Right forelimb (tissue), 1 donor: ENCODE measurements at places on chromosomes 2 and 18.

DNA sequence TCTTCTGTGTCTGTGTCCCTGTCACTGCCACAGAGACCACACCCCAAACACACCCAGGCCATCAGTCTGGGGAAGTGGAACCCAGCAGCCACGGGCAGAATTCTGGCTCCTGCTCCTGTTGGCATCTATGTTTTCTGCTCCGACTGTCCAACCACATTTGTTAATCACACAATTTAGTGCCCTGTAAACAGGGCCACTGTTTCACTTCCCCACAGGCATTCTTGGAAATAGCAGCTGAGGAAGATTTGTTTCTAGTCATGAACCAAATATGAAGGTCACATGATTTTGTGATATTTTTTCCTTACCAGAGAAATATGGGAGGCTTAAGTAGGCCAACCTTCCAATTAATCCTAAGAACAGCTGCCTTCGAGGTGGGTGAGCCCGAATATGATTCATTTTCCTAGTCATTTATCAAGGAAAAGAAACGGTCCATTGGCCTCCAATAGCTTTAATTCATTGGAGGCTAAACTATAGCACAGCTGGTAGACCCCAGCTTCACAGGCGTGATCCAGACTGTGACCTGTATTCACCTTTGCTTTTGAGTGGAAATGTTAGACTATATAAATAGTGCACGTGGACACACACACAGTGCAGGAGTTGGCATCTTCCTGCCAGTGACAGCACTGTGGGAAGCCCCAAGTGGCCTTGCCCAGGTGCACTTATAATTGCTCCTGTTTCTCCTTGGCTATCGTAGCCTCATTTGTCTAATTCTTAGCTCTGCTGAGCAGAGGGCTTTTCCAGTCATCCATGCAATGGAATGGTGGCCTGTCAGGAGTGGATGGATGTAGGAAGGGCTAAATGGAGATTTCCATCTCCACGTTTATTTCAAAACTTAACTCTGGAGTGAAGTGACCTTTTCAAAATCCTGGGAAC lies 267.9 kb downstream of the LPIN1 start:
- no peak for DNase-seq

DNA sequence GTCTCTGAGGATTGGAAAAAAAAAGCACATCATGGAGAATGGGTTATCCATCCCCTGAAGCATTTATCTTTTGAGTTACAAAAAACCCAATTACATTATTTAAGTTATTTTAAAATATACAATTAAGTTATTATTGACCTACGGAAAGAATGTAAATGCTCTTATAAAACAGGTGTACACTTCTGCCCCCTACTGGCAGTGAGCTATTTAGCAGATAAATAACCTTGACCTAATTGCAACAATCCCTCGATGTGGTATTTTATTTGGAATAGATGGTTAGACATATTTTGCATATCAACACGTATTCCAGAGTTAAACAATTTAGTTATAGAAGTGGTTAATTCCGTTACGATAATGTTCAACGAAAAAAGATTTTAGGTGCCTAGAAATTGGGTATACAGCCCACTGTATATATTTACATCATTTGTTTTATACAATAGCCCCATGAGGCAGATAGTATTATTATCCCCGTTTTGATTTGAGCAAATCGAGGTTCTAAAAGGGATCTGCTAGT lies 9.1 kb upstream of the DAW1 start:
- DNase-seq, result no peak

GRCh38 chr2:60547841-60548240 lies 5.6 kb downstream of the BCL11A start:
- no peak for DNase-seq

- peak; percentile 52 for DNase-seq
These were observed 74.6 kb upstream of the OTOS start for GRCh38 chr2:240214790-240215675.

- no peak for DNase-seq
These were observed 85.5 kb downstream of the ADCYAP1 start for GRCh38 chr18:990197-990596.

- peak; percentile 96 for DNase-seq
These were observed at the start of the genes MCEE and MPHOSPH10 for GRCh38 chr2:71130152-71130904. TSS of gene MCEE (minus strand) at chr2:71130229. CDS start at chr2:71130219, 10 bp downstream. TSS of gene MPHOSPH10 (plus strand) at chr2:71130634. CDS start at chr2:71130666, 32 bp downstream.

DNA sequence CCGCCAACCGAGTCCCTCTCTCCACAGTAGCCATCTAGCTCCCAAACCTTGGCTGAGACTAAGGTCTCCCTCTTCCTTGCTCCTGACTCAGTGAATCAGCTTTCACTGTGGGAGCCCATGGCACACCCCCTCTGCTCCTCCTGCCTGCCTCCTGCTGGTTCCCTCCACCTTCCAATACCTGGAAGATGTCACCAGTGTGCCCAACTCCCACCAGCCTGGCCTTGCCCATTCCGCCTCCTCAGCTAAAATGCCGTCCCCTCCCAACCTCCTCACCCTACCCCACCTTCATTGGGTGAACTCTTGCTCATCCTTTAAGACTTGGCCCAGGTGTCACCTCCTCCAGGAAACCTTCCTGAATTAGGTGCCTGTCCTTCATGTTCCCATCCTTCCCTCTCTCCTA lies 129.9 kb upstream of the SMAD2 start:
- DNase-seq, result no peak

GRCh38 chr2:152033011-152033925 lies 65.6 kb downstream of the CACNB4 start:
- no peak for DNase-seq

DNA sequence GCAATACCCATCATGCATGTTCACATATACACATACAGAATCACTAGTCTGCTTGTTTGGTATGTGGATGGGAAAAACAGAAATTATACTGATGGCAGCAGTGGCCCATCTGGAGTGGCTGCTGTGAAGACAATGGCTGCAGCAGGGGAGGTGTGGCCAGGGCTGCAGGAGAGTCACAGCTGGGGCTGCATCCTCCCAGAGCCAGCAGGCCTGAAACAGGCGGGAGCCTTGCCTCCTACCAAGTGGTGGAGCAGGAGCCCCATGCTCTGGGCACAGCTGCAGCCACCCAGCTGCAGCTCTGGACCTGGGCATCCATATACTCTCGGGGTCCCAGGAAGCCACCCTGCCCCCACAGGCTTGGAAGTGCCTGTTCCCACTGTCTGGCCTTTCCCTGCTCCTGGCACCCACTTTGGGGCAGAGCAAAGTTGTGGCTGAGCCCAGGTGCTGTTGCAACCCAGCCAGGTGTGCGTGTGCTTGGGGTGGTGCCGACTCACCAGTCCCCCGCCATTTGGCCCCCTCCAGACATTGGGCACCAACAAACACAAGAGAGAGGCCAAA lies 136.6 kb downstream of the SPAG16 start:
- DNase-seq, result no peak

DNA sequence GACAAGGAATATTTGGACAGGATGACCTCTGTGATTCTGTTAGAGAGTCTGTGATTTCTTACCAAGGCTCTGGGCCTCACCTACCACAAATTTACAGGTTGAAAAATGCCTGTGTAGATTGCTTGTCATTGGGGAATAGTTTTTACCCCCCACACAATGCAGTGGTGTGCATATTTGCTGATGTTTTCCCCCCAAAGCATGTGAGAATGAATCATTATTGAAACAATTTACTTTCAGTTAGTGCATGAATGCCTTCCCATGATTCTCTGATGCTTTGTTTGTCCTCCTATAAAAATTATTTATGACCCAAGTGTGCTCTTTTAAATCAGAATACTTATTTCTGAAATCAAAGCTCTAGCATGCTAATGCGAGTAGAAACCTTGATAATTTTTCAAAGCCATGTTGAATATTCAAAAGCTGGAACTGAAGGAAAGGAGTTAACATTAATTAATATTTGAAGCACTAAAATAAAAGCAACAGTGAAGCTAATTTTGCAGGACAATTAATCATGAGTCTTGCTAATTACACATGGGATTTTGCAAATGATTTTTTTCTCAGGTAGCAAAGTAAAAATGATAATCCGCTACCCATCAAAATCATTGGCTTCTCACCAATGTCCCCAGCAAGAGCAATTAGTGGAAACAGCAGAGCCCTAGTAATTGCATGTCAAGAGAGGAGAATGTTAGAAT lies 361.2 kb upstream of the HNRNPA3 start:
- DNase-seq, result no peak

DNA sequence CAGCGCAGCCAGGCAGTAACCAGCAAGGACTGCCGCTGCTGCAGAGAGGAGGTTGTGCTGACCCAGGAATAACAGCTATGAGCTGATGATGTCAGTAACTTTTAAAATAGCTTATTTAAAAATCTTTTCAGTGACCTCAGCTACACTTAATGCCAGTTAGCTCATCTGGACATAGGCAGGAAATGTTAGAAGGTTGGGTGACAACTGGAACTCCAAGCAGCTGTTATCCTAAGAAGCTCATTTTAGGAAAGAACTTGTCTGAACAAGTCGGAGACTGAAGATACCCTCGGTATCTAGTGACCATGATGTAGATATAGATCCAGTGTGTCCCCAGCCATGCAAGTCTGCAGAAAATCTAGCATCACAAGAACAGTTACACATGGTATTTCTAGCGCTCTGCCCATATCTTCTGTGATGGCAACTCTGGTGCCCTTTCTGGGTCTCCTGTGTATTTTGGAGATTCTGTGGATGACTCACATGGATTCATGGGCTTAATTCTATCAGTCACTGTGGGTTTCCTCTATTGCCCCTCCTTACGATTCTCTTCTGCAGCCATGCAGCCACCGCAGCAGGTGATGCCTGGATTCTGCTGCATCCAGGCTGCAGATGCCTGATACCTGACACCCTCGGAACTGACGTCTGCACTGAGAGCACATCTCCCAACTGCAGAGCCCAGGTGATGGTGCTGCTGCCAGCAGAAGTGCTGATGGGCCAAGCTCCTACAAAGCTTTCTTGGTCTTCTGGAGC lies 19.8 kb upstream of the PLEK start:
- DNase-seq, result no peak

- no peak for DNase-seq
These were observed 2041.4 kb upstream of the CELF4 start for GRCh38 chr18:39607034-39607433.

- no peak for DNase-seq
These were observed 34.8 kb upstream of the ASB18 start for GRCh38 chr2:236298924-236299475.

GRCh38 chr2:122643725-122644329 lies 888.4 kb downstream of the TSN start:
- no peak for DNase-seq

GRCh38 chr18:11034884-11035283 lies 114.5 kb downstream of the PIEZO2 start:
- no peak for DNase-seq

DNA sequence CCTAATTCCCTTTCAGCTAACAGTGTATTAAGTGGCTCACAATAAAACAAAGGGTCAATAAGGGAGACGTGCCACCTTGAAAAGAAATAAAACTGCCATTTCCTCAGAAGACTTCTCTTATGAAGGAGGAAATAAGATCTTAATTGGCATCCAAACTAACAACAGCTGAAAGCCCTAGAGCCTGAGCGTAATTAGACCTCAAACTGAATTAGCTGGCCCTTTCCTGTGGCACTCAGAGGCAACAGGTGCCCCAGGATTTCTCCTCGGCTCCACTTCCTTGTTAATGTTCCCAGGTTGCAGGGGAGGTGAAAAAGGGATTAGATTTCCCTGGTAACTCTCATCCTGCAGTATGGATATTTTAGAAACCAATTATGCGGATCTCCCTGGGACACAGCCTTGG lies 804.3 kb downstream of the DCDC2C start:
- no peak for DNase-seq

GRCh38 chr2:239396881-239397681 lies 3.7 kb downstream of the HDAC4 start:
- no peak for DNase-seq

GRCh38 chr2:177545981-177546585 lies 153.5 kb downstream of the AGPS start:
- no peak for DNase-seq

- DNase-seq, result no peak
These were observed 6.4 kb downstream of the PMAIP1 start for GRCh38 chr18:59906203-59906602.

DNA sequence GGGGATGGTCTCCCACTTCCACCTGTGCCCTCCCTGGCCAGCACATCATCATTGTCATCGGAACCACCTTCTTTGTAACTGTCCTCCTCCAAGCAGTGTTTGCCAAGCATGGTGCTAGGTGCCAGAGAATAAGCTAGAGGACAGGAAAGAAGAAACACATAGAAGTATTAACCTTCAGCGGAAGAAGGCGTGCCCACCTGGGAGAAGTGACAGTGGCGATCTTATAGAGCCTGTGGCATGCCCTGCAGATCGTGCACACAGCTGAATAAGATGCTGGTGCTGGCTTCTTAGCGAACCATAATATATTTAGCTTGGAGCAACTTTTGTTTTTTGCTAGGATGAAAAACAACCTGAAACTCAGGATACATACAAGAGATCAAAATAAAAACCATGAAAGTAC lies 148.0 kb downstream of the FAM210A start:
- DNase-seq, result no peak

GRCh38 chr2:64982932-64983331 lies 6.3 kb upstream of the SLC1A4 start:
- no peak for DNase-seq

- DNase-seq, result no peak
These were observed 111.5 kb upstream of the THSD7B start for GRCh38 chr2:136653861-136654260.

GRCh38 chr2:603427-603826 lies 73.8 kb downstream of the TMEM18 start:
- no peak for DNase-seq

DNA sequence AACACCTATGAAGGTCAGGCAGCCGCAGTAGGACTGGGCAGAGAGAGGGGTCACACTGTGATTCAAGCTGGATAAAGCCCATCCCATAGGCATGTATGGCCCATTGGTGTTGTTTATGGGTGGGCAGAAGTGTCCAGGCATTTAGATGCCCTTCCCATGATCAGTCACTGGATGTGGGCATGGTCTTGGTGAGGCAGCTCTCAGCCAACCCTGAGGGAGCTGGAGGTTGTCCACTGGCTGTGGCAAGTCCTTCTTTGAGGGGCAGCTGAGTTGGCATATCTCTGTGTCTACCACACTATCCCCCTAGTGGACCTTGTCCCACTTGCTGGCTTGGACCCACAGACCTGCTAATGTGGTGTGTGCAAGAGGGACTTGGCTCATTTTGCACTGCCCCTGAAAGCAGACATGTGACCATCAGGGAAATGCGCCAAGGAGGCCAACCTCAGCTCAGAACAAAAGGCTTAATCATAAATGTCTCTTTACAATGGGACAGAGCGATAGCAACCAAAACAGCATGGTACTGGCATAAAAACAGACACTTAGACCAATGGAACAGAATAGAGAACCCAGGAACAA lies 82.0 kb downstream of the TMEM17 start:
- no peak for DNase-seq

DNA sequence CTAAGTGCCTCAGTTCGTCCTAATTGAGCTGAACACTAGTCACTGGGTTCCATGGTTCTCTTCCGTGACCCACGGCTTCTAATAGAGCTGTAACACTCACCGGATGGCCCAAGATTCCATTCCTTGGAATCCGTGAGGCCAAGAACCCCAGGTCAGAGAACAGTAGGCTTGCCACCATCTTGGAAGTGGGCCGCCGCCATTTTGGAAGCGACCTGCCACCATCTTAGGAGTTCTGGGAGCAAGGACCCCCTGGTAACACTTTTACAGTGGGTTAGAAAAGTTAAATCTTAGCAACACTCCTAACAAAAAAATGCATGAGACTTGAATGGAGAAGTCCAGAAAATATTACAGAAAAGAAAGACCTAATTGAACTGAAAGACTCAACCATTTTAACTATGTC lies 84.5 kb downstream of the TMEM18 start:
- DNase-seq, result no peak
